ENCODE measurements at places on chromosomes 7 and 10. TPM values are rescaled to one million over a fixed set of nuclear protein-coding genes. Genes with fewer than 3 reads are reported as not detected.

The NUPR2 gene
- polyA plus RNA-seq, result 0.67 TPM

The DLX6 gene
- 0.06 TPM for polyA plus RNA-seq

The CDC123 gene
- 24.1 TPM for polyA plus RNA-seq

The IL6 gene
- polyA plus RNA-seq, result 0.44 TPM

The ZCWPW1 gene
- polyA plus RNA-seq, result 2.2 TPM

The NYAP1 gene
- polyA plus RNA-seq, result 1.3 TPM

The SLK gene
- polyA plus RNA-seq, result 37.3 TPM

The SEMA3A gene
- 0.35 TPM for polyA plus RNA-seq

The ELOVL3 gene
- 0.02 TPM for polyA plus RNA-seq

The TRIM50 gene
- 0.02 TPM for polyA plus RNA-seq

The FASTK gene
- polyA plus RNA-seq, result 144 TPM

The DNAH11 gene
- polyA plus RNA-seq, result 0.51 TPM

The ACTR3C gene
- polyA plus RNA-seq, result 8.0 TPM

The UPK3B gene
- polyA plus RNA-seq, result 16.7 TPM

The STEAP4 gene
- polyA plus RNA-seq, result 6.2 TPM

The HOXA4 gene
- polyA plus RNA-seq, result 8.6 TPM

The GSAP gene
- 13.8 TPM for polyA plus RNA-seq

The NKX1-2 gene
- polyA plus RNA-seq, result 0.35 TPM

The SPAM1 gene
- polyA plus RNA-seq, result not detected

The TAS2R3 gene
- polyA plus RNA-seq, result not detected

The HTR5A gene
- polyA plus RNA-seq, result not detected

The TMEM270 gene
- polyA plus RNA-seq, result not detected

The GOLGA7B gene
- 2.2 TPM for polyA plus RNA-seq

The DPYSL4 gene
- 0.52 TPM for polyA plus RNA-seq

The NUTM2A gene
- 0.89 TPM for polyA plus RNA-seq

The PSPH gene
- polyA plus RNA-seq, result 6.6 TPM

The CALML5 gene
- polyA plus RNA-seq, result 185 TPM

The NRAP gene
- polyA plus RNA-seq, result 0.04 TPM

The CAMK2B gene
- 0.33 TPM for polyA plus RNA-seq

The NANOS1 gene
- 1.3 TPM for polyA plus RNA-seq

The OPN4 gene
- not detected for polyA plus RNA-seq

The HOXA1 gene
- 2.1 TPM for polyA plus RNA-seq

The TMEM72 gene
- not detected for polyA plus RNA-seq

The HOXA3 gene
- 4.3 TPM for polyA plus RNA-seq

The DNAJC12 gene
- 0.59 TPM for polyA plus RNA-seq

The LRRD1 gene
- polyA plus RNA-seq, result not detected

The ZNF736 gene
- 3.5 TPM for polyA plus RNA-seq
